ENCODE measurements at places on chromosomes 6 and 20.

DNA sequence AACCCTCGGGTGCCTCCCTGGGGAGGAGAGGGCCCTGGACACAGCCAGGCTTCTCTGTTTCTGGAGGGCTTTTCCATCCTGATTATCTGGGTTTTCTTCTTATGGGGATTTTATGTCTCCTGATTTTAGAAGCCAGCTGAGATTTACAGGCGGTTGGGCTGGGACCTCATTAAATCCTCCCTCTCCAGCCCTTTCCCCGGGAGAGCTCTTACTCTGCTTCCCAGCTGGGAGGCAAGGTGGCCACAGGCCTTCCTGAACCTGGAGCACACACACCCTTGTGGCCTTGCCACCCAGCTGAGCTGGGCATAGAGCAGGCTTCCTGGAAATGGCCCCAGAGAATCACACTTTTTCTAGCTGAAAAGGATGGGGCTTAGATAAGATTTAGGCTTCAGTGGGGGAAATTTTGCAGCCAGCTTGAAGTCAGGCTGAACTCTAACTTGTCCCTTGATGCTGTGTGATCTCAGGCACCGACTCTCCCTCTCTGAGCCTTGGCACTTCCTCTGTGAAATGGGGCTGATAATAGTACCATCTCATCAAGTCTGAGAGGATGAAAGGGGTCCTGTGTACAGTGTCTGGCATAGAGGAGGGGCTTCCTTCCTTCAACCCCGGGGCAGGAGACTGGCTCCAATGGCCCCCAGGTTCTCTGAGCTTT, 16.6 kb downstream of the VSTM2L start:
- DNase-seq, result no peak

- no peak for DNase-seq
Measured at GRCh38 chr20:47263465-47264084, 92.9 kb downstream of the ZMYND8 start.

DNA sequence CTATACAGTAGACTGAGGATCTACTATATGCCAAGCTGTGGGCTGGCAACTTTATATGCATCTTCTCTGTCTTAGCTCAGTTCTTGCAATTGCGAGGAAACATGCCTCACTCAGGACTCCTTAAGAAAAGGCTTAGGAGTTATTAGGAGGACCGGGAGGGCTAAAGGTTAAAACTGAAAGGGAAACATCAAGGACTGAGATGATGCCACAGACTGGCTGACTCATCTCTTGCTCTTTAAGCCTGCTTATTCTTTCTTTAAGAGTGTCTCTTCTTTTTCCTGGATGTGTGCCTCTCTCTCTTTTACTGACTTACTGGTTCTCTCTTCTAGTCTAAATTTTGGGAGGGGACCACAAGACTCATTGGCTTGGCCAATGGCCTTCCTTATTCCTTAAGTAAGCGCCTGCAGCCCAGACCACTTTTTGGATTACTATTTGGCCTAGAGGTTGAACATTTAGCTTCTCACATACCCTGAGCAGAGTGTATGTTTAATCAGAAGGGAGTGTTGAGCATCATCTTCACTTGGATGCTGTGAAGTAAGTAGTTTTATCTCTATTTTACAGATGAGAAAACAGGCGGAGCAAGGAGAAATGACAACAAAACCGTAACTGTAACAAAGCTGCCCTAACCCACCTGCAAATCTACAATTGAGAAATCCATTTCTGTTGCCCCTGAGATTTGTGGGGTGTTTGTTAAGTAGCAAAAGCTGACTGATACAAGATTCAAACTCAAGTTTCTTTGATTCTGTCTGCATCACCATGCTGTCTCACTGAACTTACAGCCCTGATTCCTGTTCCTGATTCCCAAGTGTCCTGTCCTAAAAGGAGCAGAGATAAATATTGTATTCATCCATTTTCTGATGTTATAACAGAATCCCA, 7.2 kb upstream of the SDC4 start:
- peak; percentile 25 for DNase-seq

- DNase-seq, result no peak
Measured at GRCh38 chr6:5634525-5634924, 372.2 kb downstream of the NRN1 start.

GRCh38 chr20:24649787-24650490, 180.5 kb downstream of the SYNDIG1 start:
- DNase-seq, result no peak

Data from activated CD4-positive, alpha-beta T cell treated with anti-CD3 and anti-CD28 coated beads for 48 hours (primary cell).